AG10803 (cell line): ENCODE measurements at places on chromosomes 7 and 10.
A peak's percentile ranks its signal among the peaks of the same experiment; 100 is the strongest.

DNA sequence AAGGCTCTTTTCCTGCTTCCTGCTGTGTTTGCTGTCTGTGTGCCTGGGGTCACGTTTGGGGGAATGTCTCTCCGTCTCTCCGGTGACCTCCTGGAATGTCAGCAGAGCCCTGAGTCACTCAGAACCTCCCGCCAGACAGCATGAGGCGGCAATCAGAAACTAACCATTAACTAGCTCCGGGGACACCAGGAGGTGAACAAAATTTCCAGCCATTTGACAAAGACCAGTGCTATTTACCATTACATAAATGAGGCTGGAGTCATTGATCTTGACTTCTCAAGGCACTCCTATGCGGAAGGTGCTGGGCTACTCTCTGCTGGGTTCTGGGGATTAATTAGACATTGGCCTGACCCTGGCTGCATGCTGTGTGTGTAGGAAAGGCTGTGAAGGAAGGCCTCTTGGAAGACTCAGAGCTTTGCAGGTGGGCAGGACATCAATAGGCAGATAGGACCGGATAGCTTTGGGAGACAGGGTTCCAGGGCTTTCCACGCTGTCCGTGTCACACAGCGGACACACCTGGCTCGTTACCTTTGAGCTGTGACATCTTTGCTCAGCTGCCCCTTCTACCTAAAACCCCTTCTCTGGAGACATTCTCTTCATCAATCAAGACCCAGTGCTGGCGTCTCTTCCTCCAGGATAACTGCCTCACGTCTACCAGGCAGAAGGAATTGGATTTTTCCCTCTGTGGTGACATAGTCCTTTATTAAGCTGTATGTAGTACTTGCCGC lies 77.0 kb downstream of the PFKFB3 start:
- DNase-seq = peak; percentile 72

DNA sequence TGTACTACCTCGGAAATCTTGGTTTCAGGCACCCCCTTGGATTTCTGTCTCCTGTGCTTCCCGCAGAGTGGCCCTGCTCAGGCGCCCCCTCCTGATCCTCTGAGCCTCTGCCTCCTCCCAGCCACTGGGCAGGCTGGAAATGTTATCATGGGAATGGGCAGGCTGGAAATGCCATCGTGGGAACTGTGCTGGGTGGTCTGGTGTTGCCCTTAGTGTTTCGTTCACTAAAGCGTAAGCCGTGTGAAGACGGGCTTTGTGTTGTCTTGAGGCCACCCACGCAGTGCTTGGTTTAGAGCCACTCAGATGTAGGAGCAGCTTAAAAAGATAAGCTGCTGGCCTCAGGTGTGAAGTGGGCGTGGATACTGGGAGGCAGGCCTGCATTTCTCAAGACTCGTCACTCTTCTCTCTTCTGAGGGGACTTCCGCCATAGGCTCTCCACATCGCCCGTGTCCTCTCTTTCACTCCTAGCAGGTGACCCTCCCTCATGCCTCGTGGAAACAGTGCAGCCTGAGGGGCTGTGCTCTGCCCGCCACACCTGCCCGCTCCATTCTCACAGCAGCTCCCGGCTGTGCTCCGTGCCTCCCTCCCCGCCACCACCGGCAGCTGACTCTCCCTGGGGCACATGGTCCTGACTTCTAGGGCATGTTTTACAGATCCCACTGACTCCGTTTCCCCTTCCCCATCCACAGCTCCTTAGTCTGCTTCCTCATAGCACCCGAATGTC lies 28.5 kb downstream of the PPP2R2D start:
- DNase-seq = no peak

DNA sequence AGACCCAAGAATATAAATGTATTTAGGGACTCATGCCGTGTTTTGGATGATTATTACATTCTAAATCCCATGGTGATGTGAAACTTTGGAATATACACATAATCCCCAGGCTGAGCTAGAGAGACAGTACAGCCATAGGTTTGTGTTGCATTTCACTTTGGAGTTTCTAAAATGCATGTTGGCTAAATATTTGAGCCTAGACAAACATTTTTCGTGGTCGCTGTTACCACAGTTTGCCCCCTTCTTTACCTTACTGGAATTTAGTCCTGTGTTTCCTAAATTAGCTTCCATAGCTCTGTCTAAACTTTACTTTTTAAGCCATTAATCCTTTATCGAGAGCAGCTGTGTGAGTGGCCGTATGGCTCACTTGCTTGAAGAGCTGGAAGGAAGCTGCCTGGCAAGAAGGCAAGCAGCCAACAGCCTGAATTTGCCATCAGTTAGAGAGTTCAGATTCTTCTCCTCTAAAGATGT lies 192.0 kb downstream of the BICC1 start:
- DNase-seq = peak; percentile 89

DNA sequence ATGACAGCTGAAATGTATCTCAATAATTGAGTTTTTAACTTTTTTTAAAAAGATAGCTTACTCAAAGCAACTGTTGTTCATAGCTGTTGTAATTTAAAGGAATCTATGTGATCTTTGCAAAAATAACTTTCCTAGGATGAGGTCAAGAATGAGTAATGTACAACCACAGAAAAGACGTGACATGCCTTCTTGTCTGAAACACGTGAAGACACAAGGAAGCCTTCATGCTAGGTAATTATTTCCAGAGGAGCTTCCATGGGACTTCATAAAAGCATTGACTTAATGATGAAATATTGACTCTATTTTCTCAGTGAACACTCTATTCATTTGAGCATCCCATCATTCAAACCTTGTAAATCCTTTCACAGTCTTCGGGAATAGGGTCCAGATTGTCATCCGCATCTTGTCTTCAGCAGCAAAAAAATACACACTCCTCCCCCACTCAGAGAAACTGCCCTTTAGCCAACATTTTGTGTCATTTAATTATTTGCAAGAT lies 528.0 kb downstream of the NRG3 start:
- no peak for DNase-seq

DNA sequence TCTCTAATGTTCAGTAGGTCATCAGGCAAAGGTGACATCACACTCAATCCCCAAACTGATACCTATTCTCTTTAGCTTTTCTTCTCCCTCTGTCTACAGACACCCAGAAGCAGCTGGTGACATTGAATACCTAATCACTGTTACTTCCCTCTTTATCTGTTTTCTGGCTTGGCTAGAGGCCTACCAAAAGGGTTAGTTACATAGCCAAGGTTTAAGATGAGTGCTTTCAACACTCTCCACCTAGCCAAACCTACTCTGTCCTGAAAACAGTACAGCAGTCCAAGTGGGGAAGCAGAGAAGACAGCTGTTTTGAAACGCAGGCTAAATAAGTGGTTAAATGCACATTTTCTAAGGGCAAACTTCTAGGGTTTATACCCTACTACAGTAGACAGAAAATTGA lies 39.4 kb downstream of the CCNJ start:
- no peak for DNase-seq

- DNase-seq = no peak
Measured at GRCh38 chr10:28915989-28916588, 238.8 kb downstream of the BAMBI start.
